ENCODE measurements at places on chromosomes 5 and 9. TPM values are rescaled to one million over a fixed set of nuclear protein-coding genes. Genes with fewer than 3 reads are reported as not detected.

The TPRN gene
- 5.2 TPM for total RNA-seq

The MYMK gene
- not detected for total RNA-seq

The ACOT12 gene
- total RNA-seq, result not detected

The MXD3 gene
- 10.4 TPM for total RNA-seq

The SKIC3 gene
- total RNA-seq, result 158 TPM

The PCDHGA2 gene
- 1.7 TPM for total RNA-seq

The PLAC8L1 gene
- 0.40 TPM for total RNA-seq

Data from aortic smooth muscle cell (primary cell).